ENCODE measurements at places on chromosomes 12 and 14.

- no peak for DNase-seq
These were observed 12.4 kb upstream of the NUP107 start for GRCh38 chr12:68674376-68674775.

DNA sequence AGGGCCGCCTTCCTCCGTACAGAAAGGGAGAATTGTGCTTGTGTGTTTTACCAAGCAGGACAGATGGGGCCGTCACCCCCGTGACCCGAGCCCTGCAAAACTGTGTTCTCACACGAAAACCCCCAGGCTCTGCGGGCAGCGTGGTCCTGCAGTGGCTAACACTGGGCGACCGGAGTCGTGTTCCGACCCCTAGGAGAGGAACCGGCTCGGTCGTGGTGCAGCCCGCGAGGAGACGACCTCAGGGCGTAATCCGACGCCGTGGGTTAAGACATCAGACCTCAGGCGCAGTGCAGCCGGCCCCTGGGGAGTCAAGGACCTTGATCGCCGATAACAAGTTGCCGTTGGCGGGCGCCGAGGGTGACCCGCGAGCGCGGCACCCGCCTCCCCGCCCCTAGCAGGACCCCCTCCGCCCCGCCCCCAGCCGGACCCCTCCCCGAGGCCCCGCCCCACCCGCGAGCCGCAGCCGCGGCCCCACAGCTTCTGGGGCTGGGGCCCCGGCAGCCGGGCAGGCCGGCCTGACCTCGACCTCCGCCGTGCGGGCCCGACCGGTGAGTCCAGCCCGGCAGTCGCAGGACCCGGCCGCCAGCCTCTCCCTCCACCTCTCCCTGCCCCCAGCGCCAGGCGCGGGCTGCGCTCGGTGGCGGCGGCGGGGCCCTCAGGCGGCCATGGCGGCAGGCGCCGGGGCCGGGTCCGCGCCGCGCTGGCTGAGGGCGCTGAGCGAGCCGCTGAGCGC lies at the start of gene CHPT1:
Gene CHPT1, plus strand, starts transcription at position 444 of the 733 bp plus-strand sequence. Its CDS starts 222 bp downstream, at position 666.
- DNase-seq, result peak; percentile 37

- no peak for DNase-seq
These were observed 418.4 kb downstream of the MDGA2 start for GRCh38 chr14:47257013-47257412.

- DNase-seq, result no peak
These were observed 2.8 kb downstream of the FGD4 start for GRCh38 chr12:32402170-32402569.

- no peak for DNase-seq
These were observed 70.3 kb downstream of the SPPL3 start for GRCh38 chr12:120833849-120834248.

GRCh38 chr14:90511795-90512328 lies 115.0 kb downstream of the CALM1 start:
- DNase-seq, result no peak

DNA sequence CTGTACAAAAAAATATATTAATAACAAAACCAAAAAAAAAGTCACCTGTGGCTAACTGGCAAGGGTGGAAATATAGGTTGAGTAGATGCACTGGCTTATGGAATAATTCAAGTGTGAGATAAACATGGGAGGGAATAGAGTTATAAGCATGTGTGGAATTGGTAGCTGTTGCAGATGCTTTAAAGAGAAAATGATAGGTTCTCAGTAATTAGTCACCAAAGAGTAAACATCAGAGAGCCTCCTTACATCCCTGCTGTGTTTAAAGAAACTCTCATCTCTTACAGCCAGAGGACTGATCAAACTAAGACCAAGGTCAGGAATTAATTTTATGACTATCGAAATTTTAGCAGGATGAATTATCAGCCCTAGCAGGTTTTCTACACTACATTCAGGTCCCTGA lies 70.5 kb downstream of the EGLN3 start:
- no peak for DNase-seq

GRCh38 chr12:31727192-31727591 lies 1.6 kb downstream of the AMN1 start:
- no peak for DNase-seq

- DNase-seq, result no peak
These were observed 39.0 kb downstream of the SLC38A4 start for GRCh38 chr12:46786774-46787173.

GRCh38 chr14:43369710-43370564 lies 1137.1 kb downstream of the FSCB start:
- no peak for DNase-seq

GRCh38 chr12:2325519-2325918 lies 272.7 kb downstream of the CACNA1C start:
- no peak for DNase-seq

DNA sequence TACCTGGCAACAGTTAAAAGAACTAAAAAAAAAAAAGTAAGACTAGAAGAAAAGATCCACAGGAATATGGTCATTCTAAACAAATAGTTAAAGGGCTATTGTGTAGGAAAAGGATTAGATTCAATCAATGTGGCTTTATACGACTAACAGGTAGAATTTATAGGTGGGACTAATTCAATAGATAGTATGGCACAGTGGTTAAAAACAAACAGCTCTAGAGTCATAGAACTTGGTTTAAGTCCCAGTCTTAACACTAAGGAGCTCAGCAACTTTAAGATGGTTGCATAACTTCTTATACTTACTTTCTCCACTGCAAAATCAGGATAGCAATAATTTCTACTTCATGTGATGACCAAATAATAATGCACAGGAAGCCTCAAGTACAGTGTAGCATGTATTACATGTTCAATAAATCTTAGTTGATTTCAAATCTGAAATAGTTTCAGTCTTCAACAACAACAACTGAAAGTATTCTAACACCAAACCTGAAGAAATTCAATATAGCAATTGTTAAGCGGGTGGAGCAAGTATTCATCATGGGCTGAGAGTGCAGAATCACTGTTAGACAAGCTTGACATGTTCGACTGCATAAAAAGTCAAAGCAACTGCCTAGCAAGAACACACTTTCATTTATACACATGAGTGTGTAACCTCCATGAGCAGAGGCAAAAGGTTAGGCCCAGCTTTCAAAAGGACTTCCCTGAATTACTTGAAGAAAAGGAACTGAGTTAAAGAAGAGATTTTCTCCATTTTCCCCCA lies 50.4 kb downstream of the ITPR2 start:
- DNase-seq, result no peak

GRCh38 chr14:45492876-45493275 lies 239.9 kb upstream of the MIS18BP1 start:
- DNase-seq, result no peak

GRCh38 chr12:62655666-62656151 lies 189.1 kb downstream of the MON2 start:
- DNase-seq, result no peak

DNA sequence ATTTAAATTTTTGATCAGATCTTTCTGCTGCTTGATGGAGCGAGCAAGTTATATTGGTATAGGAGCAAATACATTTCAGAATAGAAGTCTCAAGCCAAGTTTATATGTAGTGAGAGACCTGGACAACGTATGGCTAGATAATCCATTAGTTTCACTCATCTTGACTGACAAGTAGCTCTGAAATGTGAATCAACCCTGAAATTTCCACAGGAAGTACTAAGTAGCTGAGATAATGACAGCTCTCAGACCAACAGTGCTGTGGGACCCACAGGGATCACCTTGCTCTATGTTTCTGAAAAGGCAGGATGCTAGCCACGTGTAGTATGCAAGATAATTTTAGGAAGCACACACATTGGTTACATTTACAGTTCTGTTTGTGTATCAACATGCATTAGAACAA lies 258.6 kb upstream of the FOXN3 start:
- DNase-seq, result no peak

- no peak for DNase-seq
These were observed 79.6 kb downstream of the PPM1A start for GRCh38 chr14:60328583-60328982.

DNA sequence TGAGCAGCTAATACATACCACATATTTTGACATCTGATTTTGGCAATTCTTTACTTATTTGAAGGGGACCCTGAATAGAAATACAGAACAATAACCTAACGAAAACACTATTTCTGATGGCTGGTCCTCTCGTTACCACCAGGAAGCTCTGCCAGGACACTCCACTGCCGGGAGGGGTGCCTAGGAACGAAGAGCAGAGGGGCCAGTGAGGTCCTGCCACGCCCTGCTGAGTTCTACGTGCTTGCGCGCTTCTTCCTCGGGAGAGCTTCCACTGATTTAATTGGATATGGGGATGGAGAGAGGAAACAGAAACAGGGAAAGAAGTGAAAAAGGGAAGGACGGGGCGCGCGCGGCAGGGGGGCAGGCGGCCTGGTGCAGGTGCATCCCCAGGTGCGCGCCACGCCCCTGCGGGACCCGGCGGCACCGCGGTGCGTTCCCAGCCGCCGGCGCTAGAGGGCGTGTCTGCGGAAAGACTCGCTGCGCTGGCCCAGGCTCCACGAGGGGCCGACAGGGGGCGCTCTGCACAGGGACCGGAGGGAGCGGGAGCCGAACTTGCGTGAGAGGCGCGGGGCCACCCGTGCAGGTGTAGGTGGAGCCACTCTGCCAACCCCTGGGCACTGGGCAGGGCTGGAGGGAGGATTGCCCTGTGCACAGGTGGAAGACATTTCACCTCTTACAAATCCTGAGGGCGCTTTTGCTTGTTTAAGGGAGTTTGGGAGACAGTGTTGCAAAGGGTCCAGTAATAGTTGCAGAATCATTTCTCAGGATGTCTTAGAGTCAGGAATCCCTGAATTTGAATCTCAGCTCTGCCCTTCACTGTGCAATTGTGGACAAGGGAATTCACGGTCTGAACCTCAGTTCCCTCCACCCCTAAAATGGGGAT lies 986.3 kb upstream of the TMEM132C start:
- peak; percentile 15 for DNase-seq

DNA sequence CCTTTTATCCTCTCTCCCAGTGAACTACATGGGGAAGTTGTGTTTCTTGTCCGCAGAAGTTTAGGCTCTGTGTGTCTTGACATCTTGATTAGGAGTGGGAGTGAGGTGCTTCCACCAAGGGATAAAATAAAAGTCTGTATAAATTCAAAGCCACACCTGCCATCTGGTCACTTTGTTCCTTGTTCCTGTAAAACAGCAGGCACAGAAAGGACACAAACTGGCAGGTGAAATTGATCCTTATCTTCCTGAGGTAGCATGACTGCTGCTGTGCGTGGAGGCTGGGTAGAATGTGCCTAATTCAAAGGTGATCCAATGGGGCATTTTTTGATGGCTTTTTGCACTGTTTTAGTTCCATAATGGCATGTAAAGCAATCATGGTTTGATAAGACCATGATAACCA lies 104.3 kb upstream of the KITLG start:
- no peak for DNase-seq
